ENCODE measurements at places on chromosomes 6 and 20.

DNA sequence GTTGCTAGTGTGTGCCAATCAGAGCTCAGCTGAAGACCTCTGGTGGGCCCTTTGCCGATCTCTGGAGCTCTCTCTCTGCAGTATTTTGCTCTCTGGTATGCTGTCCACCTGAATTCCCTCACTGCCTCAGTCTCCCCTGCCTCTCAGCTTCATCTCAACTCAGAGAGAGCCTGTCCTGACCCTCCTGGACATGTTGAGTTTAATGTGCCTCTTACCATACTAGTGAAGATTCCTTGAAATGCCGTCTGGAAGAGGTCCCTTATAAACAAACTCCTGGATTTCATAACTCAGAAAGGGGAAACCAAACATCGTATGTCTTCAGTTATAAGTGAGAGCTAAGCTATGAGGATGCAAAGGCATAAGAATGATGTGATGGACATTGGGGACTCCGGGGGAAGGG lies 231.1 kb upstream of the ZNF217 start:
- DNase-seq, result no peak

GRCh38 chr6:83439201-83439600 lies 8.3 kb upstream of the ME1 start:
- no peak for DNase-seq

DNA sequence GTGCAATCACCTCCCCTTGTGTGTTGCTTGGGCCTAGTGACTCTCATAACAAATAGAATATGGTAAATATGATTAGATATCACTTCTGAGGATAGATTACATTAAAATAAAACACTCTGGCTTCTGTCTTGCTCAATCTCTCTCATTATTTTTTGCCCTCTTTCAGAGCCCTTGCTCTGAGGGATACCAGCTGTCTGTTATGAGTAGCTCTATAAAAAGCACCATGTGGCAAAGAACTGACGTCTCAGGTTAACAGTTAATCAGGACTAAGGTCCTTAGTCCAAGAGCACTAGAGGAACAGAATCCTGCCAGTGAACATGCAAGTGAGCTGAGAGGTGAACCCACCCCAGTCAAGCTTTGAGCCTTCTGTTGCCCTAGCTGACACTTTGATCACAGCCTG lies 402.2 kb upstream of the HTR1E start:
- no peak for DNase-seq

- DNase-seq, result no peak
Measured at GRCh38 chr6:659716-660581, 3.0 kb upstream of the HUS1B start.

DNA sequence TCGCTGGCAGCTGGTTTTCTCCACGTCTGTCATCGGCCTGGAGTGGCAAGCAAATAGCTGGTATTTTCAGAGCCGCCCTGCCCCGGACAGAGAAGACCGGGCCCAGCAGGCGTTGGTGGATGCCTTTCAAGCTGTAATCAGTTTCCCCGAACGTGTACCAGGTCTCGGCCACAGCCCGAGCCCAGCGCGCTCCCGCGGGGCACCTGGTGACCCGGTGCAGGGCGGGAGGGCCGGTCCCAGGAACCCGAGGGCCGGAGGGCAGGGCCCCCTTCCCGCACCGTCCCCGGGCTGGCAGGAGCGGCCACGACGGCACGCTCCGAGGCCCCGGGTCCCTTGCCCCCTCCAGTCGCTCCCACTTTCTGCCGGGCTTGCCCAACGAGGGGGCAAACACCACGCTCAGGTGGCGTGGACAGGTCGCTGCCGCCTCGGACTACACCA lies 348 bp upstream of the PYGB start:
- DNase-seq, result no peak

DNA sequence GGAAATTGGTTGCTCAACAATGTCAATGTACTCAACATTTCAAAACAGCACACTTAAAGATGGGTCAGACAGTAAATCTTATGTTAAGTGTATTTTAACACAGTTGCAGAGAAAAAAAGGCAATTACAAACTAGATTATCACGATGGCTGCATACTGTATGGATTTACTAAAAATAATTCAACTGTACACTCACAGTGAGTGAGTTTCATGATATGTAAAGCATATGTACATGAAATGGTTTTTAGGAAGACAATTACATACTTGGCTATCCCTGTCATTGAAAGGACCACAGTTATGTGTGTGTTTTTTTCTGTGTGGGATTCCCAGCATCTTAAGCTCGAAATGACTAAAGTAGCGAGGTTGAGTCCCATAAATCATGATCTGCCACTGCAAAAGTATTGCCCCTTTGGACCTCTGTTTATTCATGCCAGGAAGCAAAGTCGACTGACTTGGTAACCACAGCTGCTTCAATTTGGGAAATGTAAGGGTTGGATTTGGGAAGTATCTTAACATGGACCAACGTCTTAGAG lies 5.5 kb upstream of the SALL4 start:
- no peak for DNase-seq

DNA sequence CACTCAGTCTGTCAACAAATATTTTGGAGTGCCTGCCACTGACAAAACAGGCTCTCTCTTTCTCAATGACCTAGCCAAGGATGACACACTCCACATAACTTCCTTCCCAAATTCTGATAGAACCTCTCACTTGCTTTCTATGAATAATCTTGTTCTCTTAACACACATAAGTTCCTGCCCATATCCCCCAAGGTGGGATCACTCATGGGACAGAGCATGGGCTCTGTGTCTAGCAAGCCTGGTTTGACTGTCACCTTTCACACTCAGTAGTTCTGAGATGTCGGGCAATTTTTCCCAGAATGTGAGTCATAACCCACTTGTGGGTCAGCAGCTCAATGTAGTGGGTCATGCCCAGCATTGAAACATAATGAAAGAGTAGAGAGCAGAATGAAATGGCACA lies 78.1 kb downstream of the LRFN2 start:
- no peak for DNase-seq
